ENCODE measurements at places on chromosomes 12 and 14.
A peak's percentile ranks its signal among the peaks of the same experiment; 100 is the strongest.

GRCh38 chr12:85825746-85826145 lies 10.5 kb downstream of the RASSF9 start:
- DNase-seq: no peak

GRCh38 chr14:45426685-45427282 lies 173.8 kb upstream of the MIS18BP1 start:
- no peak for DNase-seq

GRCh38 chr12:121689430-121689829 lies 20.0 kb upstream of the MORN3 start:
- DNase-seq: no peak

- DNase-seq: no peak
Measured at GRCh38 chr14:86772075-86772474, 1220.9 kb downstream of the GALC start.

GRCh38 chr12:55696141-55696540 lies 11.6 kb downstream of the ITGA7 start:
- DNase-seq: peak; percentile 42

DNA sequence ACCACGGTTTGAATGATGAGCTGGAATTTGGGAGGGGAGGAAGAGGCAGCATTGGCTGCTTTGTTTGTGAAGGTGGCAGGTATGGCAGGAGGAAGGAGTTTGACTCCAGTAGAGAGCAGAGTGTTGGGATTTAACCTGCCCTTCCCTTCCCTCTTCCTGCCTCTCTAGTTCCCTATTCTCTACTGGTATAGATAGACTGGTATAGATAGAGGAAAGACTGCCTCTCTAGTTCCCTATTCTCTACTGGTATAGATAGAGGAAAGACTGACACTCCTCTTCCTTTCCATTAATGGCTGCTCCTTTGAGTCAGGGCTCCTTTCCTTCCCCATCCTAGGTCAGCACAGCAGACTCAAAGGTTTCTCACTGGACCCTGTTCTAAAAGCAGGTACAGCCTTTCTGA lies 8.4 kb upstream of the SYCP3 start:
- no peak for DNase-seq

DNA sequence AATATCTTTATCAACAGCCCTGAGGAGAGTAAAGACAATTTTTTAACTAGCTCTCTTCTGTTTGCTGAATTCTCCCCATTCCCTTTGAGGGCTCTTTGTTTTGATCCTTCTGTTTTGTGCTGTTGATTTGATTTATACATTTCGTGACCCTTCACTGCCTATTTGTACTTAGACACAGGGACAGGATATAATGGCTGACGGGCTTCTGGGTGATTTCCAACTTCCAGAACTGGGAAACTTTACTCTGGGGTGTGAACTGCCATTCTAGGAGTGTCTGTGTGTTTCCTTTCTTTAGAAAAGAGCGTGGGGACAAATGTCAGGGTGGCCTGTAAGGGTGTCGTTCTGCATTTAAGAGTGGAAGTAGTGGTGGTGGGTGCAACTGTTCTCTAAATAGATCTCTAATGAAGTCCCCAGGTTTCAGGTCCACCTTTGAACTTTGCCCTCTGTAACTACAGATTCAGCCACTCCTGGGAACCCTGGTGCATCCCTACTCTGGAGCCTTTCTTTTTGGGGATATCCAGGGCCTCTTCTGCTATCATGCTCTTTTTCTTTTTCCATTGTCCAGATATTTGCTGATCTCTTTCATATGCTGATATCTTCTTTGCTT lies 22.3 kb upstream of the SSPN start:
- DNase-seq: no peak

DNA sequence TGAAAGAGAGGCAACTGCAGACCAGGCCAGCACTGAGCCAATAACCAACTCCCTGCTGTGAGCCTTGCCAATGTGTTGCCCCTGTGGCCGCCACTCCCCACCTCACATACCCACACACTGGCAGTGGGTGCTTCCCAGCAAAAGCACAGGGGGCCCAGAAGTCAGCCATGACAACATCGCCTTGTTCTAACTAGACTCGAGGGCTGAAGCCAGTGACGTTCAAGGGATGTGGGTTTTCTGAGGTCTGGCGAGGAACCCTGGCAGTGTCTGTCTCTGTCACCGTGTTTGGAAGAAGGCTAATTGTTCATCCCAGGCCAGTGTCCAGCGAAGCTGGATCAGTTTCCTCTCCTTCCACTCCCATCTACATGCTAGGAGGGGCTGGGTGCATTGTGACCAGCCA lies 311.8 kb upstream of the AMIGO2 start:
- no peak for DNase-seq

DNA sequence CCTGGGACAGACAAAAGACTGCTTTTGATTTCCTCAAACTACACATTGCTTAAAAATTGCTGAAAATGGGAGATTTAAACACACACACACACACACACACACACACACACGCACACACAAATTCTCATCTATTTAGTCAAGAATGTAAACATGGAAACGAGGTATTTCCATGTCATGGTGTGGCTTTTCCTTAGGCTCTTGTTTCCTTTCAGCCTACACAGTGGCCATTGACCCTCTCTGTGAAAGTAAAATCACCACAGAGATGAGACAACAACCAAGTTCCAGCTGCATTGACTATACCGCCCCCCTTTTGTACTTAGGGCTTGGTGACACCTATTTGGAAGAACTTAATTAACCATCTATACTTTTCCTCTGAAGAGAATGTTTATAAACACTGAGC lies 41.9 kb downstream of the TTC8 start:
- no peak for DNase-seq

DNA sequence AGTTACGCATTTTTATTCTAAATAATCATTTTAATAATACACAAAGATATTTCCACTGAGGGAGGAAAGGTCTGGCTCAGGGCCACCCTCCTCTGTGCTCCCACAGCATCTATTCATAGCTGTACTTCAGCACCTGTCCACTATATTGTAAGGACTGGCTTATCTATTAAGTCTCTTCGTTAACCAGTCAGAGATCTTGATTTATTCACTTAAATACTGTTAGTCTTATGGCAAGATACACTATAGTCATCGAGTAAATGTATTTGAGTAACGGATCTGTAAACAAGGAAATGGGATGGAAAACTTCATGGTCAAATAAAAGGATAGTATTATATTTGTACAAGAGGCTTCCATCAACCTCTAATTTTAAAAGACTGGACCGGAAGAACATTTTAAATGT lies 54.6 kb downstream of the SPTLC2 start:
- no peak for DNase-seq

DNA sequence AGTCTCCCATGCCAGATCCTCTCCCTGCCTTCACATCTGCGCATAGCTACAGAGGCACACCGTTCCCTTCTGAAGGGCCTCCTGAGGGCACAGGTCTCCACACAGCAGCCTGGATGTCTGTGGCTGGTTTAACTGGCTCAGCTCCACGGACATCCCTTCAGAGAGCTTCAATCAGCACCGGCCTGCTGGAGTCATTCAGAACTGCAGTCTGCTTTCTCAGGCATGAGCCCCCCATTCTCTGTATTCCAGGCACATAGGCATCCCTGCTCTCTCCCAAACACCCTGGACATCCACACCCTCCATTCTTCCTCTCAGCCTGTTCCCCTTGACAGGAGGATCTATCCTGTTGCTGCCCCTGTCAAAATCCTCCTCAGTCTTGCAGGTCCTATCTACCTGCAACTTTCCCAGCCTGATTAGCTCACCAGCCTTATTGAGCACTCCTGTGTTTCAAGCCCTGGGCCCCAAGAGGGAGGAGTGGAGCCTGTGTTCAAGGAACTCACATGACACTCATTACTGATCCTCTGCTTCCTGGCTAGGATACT lies 2.9 kb upstream of the DHRS2 start:
- DNase-seq: no peak

- DNase-seq: no peak
Measured at GRCh38 chr12:107429006-107429705, 256.4 kb upstream of the PWP1 start.

DNA sequence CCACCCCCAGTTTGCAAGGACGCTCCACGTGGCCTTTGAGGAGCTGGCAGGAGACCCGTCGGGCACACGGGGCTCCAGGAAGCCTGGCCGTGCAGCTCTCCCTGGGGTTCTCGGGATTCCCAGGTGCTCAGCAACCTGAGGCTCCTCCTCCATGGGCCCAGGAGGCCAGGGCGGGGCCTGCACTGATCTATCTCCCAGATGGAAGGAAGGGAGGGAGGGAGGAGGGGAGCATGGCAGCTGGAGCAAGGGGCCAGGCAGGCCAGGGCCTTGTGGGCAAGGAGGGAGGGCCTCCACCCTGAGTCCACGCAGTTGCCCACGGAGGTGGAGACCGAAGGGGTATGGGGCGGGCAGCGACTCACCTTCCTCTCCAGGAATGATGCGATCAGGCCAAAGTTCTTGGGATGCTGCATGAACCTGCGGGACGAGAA lies 127.3 kb downstream of the RFLNA start:
- peak; percentile 81 for DNase-seq

GRCh38 chr12:24728366-24728765 lies 220.5 kb downstream of the BCAT1 start:
- DNase-seq: no peak

- no peak for DNase-seq
Measured at GRCh38 chr14:90848944-90849731, 32.9 kb upstream of the TTC7B start.

- DNase-seq: peak; percentile 80
Measured at GRCh38 chr14:78022059-78022458, 148.1 kb upstream of the NRXN3 start.

All from upper lobe of right lung (tissue), 1 donor.